Adipocyte (in vitro differentiated cells): ENCODE measurements at places on chromosomes 4 and X.

DNA sequence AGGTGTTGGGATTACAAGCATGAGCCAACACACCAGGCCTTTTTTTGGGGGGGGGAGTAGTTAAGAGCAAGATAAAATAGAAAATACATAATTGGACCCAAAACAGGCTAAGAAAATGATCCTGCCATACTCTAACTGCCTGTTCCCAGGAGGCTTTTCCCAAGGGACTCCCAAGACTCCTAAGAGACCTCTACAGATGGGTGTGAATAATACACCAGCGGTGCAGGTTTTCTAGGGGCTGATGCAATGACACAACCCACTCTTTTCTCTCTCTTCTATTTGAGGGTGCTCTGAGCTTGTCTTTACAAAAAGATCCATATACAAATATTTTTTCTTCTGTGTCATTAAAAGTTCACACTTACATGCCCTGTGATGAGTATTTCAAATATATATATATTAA is 116.9 kb downstream of the RASL11B start:
- DNase-seq = no peak

- DNase-seq = peak; percentile 66
Measured at GRCh38 chrX:124098089-124098488, 136.6 kb downstream of the STAG2 start.

GRCh38 chrX:6311540-6311939 is 82.9 kb upstream of the NLGN4X start:
- no peak for DNase-seq

DNA sequence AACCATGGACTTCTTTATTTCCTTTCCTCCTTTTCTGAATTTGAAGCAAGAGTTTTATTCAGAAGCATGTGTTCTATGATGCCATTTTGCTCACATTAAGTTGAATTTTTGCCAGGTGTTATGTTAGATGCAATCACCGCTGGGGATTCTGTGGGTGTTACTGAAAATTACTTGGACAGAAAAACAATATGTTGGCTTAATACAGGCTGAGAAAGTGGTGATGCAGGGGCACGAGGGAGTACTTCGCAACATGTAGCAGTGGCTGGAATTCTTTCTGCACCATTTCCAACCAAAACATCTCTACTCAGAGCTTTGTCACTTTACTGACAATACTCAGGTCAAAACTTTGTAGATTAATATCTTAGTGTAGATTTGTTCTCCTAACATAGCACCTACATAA is 109.2 kb upstream of the PCDH18 start:
- peak; percentile 39 for DNase-seq

DNA sequence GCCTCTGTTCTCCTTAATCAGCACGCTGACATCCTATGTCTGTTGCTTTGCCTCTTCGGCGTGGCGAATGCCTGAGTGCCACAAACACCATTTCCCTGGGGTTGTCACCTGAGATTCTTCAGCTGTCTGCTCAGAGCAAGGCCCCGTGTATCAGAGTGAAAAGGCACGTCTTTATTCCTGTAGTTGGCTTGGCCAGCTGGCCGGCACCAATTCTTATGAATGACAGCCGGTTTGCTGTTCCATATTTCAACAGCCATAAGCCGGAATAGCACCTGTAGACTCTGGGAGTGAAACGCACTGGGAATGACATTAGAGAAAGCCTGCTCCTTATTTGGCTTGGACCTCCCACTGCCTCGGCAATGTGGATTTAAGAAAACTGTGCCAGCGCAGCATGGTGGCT is 89.3 kb downstream of the MGST2 start:
- no peak for DNase-seq

GRCh38 chrX:48505481-48505880 is 3.3 kb upstream of the PORCN start:
- no peak for DNase-seq

- peak; percentile 8 for DNase-seq
Measured at GRCh38 chr4:165118256-165118909, 5.7 kb upstream of the TMEM192 start.

DNA sequence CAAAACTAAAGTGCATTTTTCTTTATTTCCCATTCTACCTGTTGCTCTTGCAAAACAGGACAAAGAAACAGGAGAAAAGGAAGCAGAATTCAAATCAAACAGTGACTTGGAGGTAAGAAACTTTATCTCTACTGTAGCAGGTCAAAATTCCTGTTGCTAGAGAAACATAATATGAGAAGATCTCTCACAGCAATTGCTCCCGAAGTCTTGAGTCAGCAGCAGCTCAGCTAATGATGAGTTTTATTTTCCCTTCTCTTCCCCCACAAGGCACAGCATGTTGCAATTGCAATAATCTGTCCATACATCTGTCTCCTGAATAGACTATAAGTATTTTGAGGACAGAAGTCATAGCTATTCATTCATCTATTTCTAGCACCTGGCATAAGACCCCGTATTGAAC is 112.7 kb downstream of the CLNK start:
- no peak for DNase-seq

DNA sequence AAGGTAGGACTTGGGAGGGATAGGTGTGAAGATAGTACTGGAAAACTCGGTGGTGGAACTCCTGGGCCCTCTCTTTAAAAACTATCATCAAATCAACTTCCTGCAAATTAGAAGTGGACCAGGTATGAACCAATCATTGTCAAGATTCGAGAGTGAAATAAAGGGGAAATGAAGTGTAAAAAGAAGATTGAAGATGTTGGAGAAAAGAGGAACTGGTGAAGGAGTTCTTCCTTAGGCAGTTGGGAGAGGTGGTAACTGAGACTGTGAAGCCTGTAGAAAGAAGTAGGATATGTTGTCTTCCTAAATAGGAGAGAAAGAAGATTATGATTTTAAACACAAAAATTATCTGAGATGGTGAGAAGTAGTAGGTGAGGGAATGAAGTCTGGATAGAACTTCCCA is 212.2 kb downstream of the PPP1R2C start:
- no peak for DNase-seq

- no peak for DNase-seq
Measured at GRCh38 chrX:15816438-15816809, 26.1 kb downstream of the ZRSR2 start.

GRCh38 chr4:185874516-185875230 is 62.7 kb upstream of the SORBS2 start:
- DNase-seq = peak; percentile 69

- peak; percentile 38 for DNase-seq
Measured at GRCh38 chr4:34309383-34309906, 1934.9 kb downstream of the ARAP2 start.

DNA sequence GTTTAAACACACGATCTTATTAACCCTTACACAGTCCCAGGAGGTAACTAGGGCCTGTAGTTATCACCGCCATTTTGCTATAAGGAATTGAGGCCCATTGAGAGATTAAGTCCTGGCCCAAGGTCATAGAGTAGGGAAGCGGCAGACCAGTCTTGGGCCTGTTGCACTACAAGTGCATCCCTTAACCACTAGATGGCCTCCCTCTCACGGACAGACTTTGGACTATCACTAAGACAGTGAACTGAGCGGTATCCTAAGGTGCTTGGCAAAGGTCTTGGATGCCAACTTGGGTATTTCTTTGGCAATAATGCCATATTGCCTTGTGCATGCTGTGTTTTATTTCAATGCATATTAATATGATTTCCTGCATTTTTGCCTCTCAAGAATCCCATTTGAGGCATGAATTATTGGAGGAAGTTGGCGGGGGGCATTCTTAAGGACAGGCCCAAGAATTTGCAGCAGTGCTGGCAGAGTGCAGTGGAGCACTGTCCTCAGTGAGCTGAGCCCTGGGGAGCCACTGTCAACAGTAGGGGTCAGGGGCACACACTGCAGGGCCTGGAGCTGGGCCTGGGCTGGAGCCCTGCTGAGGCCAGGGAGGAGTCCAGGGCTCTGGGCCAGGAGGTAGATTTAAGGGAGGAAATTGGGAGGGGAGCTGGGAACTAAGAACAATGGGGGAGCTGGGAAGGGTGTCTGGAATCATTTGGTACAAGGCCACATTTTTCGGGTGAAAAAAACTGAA is 147.4 kb downstream of the SMIM20 start:
- DNase-seq = no peak

- DNase-seq = no peak
Measured at GRCh38 chrX:23919706-23920320, 12.0 kb downstream of the CXorf58 start.

GRCh38 chrX:10190367-10190766 is 33.6 kb downstream of the CLCN4 start:
- peak; percentile 85 for DNase-seq

- DNase-seq = no peak
Measured at GRCh38 chr4:110022457-110022856, 109.8 kb downstream of the EGF start.

- DNase-seq = no peak
Measured at GRCh38 chr4:91935217-91935616, 368.5 kb upstream of the GRID2 start.

- DNase-seq = no peak
Measured at GRCh38 chr4:96173756-96174155, 333.9 kb downstream of the PDHA2 start.

DNA sequence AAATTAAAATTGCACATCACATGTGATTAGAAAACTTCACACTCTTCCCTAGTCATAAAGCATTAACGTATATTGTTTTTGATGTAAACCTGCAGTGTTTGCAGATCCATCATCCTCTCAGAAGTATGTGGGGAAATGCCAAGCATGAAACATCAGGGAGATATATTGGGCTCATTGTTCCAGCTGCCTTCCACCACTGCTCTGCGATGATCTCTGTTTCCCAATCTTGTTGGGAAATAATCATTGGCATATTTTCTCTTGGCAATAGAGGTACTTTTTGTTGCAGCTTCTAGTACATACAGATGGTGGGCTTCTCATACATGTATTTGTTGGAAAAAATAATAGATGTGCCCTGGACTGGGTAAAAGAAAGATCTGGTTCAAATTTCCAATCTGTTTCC is 466.3 kb upstream of the HS3ST1 start:
- DNase-seq = no peak

DNA sequence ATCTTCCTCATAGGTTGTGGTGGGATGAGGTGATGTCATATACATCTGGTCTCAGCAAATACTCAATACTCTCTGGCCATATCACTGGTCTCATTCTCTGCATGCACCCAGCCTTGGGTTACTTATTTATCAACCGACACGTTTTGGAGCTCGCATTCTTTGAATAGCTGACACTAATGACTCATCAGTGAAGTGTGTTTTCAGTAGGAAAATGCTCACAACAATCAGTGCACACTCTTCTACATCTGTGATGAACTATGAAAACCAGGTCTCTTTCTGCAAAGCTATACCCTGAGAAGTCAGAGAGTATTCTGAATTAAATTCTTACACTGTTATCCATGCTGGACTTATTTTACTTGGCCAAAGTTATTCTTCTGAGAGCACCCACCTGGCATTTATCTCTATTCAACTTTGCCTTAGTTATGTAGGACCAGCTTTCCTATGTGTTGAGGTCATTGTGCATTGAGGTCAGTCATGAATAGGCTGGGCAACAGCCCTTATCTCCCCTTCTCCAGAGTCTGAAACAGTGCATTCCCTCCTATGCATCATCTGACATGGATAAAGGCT is 58.7 kb upstream of the DHX15 start:
- peak; percentile 22 for DNase-seq

DNA sequence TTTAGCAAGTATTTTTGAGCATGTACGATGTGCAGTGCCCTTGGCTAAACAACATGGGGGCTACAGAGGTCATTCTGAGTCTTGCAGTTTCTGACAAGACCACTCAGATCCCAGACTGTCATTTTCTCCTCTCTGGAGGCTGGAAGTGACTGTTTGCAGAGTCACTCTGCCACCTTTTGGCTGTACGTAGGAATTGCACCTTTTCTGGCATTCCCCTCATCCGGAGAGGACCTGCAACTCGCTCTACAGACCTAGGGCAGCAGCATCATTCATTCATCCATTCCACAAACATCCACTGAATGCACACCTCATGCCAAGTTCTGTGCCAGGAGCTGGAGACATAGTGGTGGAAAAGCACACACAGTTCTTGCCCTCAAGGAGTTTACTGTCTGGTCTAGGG is 160.4 kb upstream of the GPR101 start:
- peak; percentile 23 for DNase-seq

- DNase-seq = no peak
Measured at GRCh38 chr4:27368781-27369180, 508.1 kb downstream of the STIM2 start.

DNA sequence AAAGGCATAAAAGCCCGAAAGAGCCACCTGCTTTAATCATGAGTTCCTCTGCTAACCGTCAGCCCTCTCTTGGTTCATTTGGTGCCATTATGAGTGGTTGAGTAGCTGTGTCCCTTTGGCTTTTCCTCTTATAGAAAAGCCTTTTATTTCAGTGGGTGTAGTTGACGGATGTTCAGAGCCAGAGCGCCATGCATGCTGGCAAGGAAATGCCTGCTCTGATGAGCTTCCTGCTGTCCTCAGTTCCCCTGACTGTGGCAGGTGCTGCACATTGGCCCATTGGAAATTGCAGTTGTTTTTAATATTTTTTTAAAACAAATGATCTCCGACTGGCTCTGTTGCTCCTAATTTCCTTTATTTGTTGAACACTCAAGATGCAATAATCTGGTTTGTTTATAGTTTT is 77.3 kb upstream of the LIMCH1 start:
- no peak for DNase-seq

- DNase-seq = no peak
Measured at GRCh38 chr4:176319151-176319703, 539 bp upstream of the SPCS3 start.

- peak; percentile 60 for DNase-seq
Measured at GRCh38 chr4:185470501-185471195, 885 bp downstream of the CCDC110 start.

GRCh38 chrX:3257471-3257870 is 89.0 kb downstream of the MXRA5 start:
- DNase-seq = no peak

- peak; percentile 38 for DNase-seq
Measured at GRCh38 chr4:143185253-143186107, 763 bp downstream of the USP38 start.

- peak; percentile 9 for DNase-seq
Measured at GRCh38 chr4:25928379-25929297, 14.6 kb downstream of the SMIM20 start.

DNA sequence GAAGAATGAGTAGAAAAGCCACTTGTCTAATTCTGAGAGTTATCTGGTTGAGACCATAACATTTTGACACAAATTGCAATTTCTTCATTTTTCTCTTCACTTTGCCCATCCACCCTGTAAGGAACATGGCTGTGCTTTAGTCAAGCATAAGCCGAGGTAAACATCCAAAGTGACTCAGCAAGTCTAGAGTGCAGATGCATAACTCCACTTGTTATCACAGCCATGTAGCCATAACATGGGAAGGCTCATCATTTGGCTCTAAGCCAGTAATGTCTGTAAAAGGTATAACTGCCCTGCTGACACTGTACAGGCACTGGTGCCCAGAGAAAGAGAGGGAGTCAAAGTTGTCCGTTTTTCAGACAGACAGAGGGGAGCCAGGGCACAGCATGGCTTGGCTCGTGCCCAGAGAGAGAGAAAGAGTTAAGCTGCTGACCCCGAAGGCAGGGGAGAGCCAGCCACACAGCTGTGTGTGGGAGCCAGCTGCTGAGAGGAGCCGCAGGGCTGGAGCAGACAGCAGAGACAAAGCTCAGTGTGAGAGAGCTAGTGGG is 76.9 kb upstream of the EXOC1L start:
- DNase-seq = no peak
